Activated CD4-positive, alpha-beta T cell treated with anti-CD3 and anti-CD28 coated beads, Interleukin-2, amount 50 U/mL, for 48 hours (primary cell): ENCODE measurements at places on chromosomes 7 and 10.

GRCh38 chr10:64762861-64763260 lies 1241.7 kb downstream of the REEP3 start:
- no peak for DNase-seq

- DNase-seq: no peak
Observed at GRCh38 chr7:106875508-106875907, 10.4 kb downstream of the PIK3CG start.

- no peak for DNase-seq
Observed at GRCh38 chr7:29255906-29256692, 61.5 kb downstream of the CHN2 start.

DNA sequence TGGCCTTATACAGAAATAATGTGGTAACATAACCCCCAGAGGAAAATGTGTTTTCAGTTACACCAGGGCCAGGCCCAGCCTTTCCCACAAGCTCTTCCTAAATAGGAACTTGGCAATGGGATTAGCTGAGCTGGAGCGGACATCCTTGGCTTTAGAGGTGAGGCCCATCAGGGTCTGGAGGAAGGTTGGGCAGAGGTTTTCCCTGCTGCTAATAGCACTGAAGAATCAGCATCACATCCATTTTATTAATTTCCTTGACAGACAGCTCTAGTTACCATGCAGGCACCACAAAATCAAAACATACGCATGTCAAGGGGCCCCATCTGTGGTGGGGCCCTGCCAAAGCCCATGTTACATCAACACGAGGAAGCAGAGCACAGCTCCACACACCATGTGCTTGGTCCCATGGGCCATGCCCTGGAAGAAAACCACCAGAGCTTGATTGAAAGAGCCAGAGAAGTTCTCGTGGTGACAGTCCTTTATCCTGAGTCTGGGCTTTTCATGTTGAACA lies 566.6 kb downstream of the KCNMA1 start:
- DNase-seq: no peak

GRCh38 chr10:42979181-42979580 lies 97.7 kb upstream of the RET start:
- DNase-seq: no peak
